T47D (cell line): ENCODE measurements at places on chromosomes 12 and 14.

GRCh38 chr12:55188573-55188972 is 32.3 kb upstream of the OR10A7 start:
- no peak for DNase-seq

DNA sequence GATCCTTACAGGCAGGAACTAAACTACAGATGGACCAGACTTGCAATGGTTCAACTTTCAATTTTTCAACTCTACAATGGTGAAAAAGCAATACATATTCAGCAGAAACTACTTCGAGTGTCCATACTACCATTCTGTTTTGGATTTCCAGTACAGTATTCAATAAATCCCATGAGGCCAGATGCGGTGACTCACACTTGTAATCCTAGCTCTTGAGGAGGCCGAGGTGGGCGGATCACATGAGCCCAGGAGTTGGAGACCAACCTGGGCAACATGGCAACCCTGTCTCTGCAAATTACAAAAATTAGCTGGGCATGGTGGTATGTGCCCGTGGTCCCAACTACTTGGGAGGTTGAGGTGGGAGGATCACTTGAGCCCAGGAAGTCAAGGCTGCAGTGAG is 336.1 kb downstream of the MED13L start:
- no peak for DNase-seq

GRCh38 chr14:23605931-23606585 is 27.5 kb upstream of the JPH4 start:
- no peak for DNase-seq

GRCh38 chr12:50166799-50167048 is 445 bp downstream of the CERS5 start:
- DNase-seq, result no peak

GRCh38 chr12:81263072-81263471 is 185.2 kb downstream of the ACSS3 start:
- DNase-seq, result no peak

DNA sequence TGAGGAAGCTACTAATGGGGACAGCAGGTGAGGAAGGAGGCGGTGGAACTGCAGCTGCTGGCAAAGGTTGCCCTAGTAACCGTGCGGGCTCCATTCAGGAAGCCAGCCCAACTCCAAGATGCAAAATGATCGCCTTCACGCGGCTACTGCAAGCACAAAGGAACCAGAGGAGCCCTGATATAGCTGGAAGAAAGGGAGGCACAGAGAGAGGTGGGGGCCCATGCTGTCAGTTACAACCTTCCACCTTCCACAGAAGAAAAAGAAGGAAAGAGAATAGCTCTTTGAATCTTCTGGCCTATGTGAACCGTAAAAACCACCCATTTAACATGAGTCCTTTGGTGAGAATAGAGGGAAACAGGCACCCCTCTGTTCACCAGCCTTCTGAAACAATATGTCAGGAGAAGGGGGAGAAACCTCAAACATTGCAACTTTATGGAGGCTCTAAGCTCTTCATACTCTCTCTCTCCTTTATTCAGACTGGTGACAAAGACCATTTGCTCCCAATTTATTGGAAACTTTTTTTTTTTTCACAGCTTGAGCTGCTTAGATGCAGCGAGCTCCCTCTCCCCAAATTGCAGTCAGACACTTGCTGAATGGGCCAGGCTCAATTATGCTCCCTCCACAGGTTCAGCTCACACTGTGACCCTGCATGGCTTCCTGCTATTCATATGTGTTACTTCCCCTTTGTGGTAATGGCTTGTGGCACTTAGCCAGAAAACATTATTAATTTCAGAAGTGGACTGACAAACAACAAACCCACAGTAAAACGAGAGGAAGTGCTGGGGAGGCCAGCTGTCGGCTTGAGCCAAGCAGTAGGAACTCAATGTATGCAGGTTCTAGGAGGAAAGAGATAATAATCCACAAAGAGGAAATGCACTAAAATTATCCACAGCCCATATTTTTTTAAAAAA is 6.2 kb downstream of the DUSP6 start:
- DNase-seq, result no peak

DNA sequence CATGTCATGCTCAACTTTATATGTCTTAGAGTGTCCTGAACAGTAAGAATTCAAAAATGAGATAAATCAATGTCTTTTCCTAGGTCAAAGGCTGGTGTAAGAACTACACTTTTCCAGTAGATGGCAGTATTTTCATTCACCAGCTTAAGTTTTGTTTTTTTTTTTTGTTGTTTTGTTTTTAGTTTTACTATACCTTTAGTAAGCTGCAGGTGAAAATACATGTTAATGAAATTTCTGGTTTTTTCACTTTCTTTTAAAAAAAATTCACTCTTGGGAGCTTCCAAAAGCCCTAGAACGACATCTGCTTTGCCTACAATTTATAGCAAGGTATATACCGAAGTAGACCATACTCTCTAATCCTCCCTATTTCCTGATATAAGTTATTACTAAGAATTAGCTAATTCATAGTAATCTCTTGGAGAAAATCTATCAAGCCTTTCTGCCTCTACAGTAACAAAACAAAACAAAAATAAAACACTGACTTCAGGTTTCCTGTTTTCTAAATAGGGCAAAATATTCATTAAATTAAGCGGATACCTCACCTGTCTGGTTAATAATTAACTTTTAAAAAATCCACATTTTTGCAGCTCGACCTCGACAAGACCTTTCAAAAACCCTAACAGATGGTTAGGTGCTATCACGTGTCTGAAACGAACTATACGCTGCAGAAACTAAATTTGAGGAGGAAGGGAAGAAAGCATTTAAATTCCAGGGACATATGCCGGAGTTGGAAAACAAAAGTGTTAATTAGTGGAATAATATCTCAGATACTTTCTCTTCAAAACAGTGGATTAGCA is 2.7 kb upstream of the SAMD4A start:
- DNase-seq, result peak; percentile 24
